Stimulated activated CD4-positive, alpha-beta T cell treated with anti-CD3 and anti-CD28 coated beads, TNF-alpha, amount 100 ng/mL, for 4 hours (primary cell): ENCODE measurements at places on chromosomes 7 and 10.

- DNase-seq = no peak
Measured at GRCh38 chr10:60271319-60272040, 118.2 kb downstream of the ANK3 start.

DNA sequence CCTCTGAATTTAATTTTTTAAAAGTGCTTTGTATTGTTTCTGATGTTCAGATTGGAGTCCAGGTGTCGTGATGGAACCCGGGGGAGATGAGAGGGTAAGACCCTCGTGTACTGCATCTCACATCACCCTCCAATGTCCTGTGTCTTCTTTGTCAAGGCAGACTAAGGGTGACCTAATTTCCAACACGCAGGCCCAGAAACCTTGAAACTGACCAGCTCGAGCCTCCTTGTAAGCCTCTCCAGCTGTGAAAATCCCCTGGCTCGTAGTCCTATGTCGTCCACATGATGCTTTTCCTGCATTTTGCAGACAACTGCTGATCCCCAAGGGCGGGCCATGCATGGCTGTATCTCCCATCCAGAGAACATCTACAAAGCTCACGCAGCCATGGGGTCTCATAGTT, 220.2 kb downstream of the ARHGAP12 start:
- DNase-seq = no peak

- no peak for DNase-seq
Measured at GRCh38 chr10:6473430-6473829, 106.6 kb downstream of the PRKCQ start.

DNA sequence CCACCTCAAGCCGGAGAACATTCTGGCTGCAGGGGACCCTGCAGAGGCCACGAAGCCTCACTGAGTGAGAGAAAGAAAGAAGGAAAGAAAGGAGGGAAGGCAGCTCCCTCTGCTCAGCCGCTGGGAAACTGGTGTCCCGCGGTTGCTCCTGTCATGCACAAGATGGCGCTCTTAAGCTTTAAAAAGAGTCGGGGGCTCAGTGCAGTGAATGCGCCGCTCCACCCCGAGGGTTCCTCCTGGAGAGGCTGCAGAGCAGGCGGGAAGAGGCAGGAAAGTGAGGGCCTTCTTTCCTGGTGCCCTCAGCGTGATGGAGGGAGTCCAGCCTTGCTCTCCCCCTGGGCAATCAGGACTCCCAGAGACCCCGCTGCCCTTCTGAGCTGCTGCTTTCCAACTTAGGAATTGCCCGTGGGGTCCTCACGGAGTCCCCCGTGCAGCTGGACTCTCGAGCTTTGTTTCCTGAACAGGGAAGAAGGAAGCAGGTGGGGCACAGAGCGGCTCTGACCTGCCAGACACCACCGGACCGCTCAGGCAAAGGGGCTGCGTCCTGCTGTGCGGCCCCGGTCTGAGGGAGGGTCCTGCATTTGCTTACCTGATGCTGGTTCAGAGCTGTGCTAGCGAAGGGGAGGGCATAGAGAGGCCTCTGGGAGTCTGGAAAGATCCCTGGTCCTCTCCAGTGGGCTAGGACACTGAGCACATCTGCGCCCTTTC, 141.9 kb upstream of the MKI67 start:
- no peak for DNase-seq

DNA sequence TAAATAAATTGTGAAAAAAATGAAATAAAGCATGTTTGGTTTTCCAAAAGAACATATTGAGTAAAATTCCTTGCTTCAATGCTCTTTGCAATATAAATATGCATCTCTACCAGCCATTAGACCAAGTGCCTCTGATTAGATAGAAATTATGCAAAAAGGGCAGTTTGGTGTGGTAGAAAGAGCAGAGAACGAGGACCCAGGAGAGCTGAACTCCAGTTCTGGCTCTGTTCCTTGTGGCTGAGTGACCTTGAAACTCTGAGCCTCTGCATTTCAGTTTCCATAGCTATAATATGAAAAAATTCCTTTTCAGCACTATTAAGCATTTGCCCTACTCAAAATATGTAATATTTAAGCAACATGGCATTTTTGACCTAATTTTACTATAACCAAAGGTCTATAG, 36.5 kb downstream of the COL1A2 start:
- no peak for DNase-seq

DNA sequence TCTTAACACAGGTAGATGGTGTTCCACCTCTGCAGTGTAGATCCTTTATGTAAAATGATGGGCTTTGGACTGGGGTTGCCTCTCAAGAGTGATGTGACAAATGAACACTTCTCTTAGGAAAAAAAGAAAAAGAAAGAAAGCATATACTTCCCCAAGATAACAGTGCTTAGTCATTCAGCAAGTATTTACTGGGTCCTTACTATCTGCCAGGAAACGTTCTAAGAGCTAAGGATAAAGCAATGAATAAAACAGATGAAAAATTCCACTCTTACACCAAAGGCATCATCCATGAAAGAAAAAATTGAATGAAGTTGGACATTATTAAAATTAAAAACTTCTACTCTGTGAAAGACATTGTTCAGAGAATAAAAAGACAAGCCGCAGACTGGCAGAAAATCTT, 177.3 kb downstream of the C7orf25 start:
- DNase-seq = no peak

DNA sequence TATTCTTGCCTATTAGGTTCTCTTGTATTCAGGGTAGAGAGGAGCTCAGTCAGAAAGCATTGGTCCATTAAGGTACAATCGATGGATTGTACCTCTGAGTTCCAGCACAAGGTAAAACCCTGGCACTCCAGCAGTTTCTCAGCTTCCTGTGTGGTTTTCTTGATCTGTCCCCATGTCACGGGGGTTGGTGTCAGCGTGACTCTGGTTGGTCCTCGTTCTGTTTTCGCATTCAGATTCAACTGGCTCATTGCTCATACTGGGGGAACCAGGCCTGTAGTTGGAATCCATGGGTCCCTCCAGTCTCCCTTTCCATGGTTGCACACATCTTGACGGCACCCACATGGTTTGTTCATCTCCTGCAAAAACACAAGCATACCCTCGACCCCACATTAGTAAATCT, 32.7 kb upstream of the RASGEF1A start:
- no peak for DNase-seq

- no peak for DNase-seq
Measured at GRCh38 chr10:3499120-3499519, 285.9 kb downstream of the KLF6 start.

- no peak for DNase-seq
Measured at GRCh38 chr7:16695621-16696237, 49.7 kb downstream of the BZW2 start.

DNA sequence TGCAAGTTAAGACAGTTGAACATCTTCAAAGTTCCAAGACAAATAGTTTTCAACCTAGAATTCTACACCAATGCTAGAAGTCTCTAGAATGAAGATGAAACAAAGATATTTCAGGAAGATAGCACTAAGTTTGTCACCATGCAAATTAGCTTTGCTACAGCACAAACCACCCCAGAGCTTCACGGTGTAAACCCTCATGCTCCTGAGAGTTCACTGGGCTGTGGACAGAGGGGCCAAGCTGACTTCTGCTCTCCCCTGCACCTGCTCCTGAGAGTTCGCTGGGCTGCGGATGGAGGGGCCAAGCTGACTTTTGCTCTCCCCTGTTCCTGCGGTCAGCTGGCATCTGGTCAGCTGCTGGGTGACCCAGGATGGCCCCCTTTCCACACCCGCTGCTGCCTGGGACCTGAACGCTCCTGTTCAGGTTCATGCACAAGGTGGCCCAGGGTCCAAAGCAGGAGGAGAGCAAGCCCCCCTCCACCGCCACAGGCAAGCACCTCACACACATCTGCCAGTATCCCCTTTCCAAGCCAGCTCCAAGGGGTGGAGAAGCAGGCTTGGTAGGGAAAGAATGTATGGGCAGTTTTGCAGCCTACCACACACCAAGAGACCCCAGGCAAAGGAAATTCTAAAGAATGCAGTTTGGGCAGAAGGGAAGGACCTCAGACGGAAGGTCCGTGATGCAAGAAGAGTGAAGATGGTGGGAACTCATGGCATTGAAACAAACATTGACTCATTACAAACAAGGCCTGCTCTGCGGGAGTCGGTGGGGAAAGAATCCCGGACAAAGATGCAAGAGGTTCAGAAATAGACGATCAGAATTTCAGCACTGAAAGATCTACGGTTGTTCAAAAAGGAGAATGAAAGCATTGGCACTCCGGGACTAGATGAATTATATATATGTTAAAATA, 137.8 kb upstream of the PPP2R2D start:
- DNase-seq = no peak

- no peak for DNase-seq
Measured at GRCh38 chr10:119919826-119920225, 27.3 kb downstream of the SEC23IP start.

DNA sequence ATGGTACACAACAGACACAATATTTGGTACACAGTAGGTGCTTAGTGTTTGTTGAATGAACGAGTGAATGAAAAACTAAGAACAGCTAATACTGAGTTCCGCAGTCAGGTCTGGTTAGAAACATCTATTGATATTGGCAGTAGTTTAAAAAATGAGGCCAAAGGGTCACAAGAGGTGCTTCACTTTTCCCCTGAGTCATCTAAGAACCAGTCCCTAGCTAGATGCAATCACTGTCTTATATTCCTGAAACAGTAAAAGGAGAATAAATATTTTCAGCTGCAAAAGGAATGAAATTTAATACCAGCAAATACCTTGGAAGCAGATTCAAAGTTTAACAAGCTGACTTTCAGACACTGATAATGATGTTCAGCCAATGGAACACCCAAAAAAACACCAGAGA, 54.5 kb downstream of the SCRN1 start:
- DNase-seq = no peak

GRCh38 chr10:119326167-119326566, 118.8 kb downstream of the GRK5 start:
- no peak for DNase-seq

GRCh38 chr10:15083674-15084501, 4.7 kb downstream of the ACBD7 start:
- DNase-seq = no peak

DNA sequence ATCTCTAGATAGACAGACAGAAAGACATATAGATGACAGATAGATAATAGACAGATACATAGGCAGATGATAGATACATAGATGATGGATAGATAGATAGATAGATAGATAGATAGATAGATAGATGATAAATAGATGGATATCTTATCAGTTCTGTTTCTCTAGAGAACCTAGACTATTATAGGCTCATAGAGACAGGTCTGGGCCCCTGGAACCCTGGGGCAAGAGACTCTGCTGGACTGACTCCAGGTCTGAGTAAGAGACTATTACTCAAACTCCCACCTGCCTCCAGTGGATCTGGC, 58.3 kb downstream of the FRMPD2 start:
- DNase-seq = no peak

DNA sequence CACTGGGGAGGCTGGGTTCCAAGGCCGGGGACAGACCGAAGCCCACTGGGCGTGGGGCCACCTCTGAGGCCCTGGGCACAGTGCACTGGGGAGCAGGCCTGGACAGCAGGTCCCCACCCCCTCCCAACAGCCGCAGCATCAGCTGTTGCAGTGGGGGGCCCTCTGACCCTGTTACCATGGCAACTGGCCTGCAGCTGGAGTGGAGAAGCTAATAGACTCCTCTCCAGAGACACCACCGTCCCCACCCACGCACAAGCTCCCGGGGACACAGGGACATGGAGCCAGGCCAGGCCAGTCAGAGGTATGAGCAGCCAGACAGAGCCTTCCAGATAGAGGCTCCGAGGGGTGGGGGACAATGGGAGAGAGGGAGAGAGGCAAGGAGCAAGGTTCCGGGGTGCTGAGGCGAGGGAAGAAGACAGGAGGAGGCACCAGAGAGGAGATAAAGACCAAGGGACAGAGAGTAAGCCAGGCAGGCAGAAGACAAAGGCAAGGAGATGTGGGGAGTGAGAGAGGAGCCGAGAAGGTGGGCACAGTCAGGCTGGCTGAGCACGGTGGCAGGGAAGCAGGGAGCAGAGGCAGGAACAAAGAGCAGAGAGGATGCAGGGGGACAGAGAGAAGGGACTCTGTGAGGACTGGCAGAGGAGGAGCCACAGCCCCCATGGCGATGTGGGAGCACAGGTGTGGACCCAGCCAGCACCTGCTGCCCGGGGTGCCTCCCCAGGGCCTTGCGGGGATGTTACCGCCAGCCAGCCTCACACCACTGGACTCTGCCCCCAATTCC, 6.7 kb downstream of the KCNH2 start:
- DNase-seq = no peak

- DNase-seq = no peak
Measured at GRCh38 chr7:77877791-77878190, 79.2 kb downstream of the PHTF2 start.

DNA sequence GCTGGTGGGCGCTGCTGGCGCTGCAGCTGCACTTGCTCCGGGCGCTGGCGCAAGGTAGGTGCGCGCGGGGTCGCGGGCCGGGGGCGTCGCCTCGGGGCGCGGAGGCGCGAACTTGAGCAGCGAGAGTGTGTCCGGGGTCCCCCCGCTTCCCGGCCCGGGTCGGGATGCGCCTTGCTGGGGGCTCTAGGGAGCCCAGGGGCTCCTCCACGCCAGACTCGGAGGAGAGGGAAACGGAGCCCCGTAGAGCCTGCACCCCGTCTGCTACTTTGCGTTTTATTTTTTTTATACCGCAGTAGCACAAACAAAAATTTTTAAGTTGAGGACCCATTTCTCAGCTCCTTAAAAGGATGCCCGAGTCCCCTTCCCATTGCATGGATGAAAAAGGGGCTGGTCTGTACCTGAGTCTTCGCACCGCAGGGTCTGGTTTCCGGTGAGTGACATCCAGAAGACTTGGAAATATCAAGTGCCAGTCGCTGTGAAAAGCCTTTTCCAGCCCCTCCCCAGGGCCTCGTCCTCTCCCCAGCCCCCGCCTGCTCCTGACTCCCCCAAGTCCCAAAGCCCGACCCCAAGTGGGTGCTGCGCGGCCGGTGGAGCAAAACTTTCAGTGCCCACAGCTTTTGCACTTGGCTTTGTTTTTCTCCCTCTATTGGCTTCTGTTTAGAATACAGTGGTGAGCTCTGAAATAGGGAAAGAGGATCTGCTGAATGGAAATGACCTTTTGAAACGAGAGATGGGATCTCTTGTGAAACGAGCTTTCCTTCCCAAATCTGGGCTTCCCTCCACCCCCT, 973 bp downstream of the SDK1 start:
- no peak for DNase-seq

DNA sequence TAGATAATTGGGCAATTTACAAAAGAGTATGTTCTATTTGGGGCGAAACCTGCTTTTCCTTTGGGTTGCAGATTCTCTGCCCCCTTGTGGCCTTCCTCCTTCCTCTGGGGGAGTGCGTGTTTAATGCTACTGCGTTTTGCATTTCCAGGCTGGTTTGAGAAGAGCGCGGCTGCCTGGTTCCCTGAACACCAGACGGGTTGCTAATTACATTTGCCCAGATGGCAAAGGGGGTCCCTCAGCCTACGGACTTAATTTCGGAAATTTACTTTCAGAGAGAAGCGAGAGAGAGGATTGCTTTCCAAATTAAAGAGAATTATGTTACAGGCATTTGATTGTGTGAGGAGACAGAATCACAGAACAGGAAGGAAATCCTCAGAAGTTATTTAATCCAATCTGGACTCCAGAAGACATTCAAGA, 91.9 kb upstream of the JAZF1 start:
- peak; percentile 1 for DNase-seq

DNA sequence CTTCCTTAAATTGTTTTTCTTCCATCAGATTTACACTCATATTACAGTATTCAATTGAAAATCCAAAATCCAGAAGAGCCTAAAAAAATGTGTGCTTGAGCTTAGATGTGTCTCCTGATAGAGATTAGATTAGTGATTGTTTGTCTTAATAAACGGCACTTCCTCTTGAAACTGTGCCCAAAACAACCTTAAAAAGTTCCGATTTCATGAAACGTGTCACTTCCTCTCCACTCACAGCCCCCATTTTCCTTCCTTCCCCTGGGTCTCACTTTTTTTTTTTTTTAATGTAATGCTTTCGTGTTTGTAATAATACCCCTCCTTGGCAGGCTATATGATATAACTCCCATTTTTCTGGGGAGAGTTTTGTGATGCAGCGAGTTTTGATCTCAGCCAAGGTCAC, 114.8 kb upstream of the ADO start:
- DNase-seq = no peak
